Anterior cingulate cortex (tissue), 58 donors: ENCODE measurements at places on chromosomes 16 and 17.

GRCh38 chr17:48026502-48027321 lies 10.9 kb downstream of the COPZ2 start:
- peak; percentile 71 for DNase-seq

DNA sequence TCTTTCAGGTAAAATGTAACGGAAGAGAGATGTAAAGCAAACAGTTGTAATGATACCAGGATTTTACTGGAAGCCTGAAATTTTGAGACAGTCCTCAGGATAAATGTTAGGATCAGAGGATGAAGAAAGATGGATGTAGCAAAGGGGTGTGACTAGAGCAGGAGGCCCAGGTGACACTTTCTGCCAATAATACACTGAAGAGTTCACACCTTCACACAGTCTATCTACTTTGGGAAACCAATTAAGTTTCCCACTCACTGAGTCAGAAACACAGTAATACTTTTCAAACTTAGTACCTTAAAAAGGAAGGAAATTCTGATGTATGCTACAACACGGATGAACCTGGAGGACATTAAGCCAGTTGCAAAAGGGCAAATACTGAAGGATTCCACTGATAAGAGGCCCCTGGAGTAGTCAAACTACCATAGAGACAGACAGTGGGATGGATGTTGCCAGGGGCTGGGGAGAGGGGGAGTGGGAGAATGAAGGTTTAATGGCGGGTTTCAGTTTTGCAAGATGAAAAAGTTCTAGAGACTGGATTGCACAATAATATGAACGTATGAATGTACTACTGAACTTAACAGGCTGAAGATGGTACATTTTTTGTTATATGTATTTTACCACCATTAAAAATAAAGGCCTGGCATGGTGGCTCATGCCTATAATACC lies 62.3 kb downstream of the CYTH1 start:
- no peak for DNase-seq

DNA sequence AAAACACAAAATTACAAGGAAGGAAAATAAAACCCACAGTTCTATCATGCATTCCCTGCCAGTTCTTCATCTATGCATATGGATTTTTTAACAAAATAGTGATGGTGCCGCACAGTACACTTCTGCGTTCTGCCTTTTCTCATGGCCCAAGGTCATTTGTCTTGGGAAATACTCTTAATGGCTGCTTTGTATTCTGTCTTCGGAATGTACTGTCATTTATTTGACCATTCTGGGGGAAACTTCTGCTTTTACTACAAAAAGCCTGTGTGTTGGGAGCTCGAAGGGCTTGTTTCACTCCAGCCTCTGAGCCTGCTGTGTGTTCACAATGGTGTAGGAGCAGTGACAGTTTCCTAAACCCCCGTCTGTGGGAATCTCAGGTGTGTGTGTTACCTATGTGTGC lies 82.8 kb upstream of the SEC14L1 start:
- no peak for DNase-seq

GRCh38 chr17:77961741-77962140 lies 3.2 kb downstream of the TNRC6C start:
- DNase-seq, result no peak

GRCh38 chr16:9082422-9082821 lies 9.0 kb upstream of the HAPSTR1 start:
- DNase-seq, result no peak

- DNase-seq, result no peak
Observed at GRCh38 chr17:73137376-73137775, 27.4 kb upstream of the SSTR2 start.

GRCh38 chr16:56847173-56847910 lies 17.7 kb upstream of the SLC12A3 start:
- DNase-seq, result no peak

GRCh38 chr17:56832446-56832845 lies 1.3 kb downstream of the C17orf67 start:
- DNase-seq, result no peak

- DNase-seq, result peak; percentile 40
Observed at GRCh38 chr17:73261952-73262675, 434 bp upstream of the CPSF4L start.

DNA sequence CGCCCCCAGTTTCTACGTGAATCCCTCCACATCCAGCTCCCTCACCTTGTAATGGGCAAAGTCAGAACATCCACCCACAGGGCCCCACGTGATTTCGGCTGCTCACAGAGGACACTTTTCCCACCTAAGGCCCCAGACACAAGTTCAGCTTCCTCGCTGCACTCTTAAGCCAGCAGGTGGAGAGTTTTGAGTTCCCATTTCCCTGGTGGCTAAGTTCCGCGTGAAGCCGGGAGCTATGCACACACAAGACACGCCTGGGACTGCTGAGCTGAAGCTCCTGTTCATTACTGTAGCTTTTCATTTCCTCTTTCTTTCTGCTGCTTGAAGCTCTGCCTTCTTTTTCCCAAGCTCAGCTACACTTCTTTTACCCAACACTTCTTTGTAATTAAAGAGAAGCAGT lies 273.8 kb downstream of the NPIPA8 start:
- no peak for DNase-seq

DNA sequence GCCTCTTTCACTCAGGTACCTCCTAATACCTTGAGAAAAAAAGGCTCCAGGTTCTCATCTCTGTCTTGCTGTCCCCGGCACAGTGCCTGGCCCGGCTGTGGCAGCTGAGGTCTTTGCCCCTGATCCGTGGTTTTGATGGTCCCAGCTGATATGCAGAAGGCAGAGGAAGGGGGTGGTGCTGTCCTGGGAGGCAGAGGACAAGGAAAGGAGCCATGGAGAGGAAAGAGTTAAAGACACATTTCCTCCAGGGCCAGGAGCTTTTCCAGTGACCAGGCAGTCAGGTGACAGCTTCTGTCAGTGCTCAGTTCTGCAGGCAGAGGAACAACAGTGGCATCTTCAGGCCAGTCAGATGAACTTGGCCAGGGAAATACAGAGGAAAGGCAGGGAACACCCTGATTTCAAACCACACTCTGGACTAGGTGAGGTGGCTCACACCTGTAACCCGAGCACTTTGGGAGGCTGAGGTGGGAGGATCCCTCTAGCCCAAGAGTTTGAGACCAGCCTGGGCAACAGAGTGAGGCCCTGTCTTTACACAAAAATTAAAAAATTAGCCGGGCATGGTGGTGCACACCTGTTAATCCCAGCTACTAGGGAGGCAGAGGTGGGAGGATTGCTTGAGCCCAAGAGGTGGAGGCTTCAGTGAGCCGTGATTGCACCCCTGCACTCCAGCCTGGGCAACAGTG lies 3.3 kb upstream of the COG1 start:
- no peak for DNase-seq

DNA sequence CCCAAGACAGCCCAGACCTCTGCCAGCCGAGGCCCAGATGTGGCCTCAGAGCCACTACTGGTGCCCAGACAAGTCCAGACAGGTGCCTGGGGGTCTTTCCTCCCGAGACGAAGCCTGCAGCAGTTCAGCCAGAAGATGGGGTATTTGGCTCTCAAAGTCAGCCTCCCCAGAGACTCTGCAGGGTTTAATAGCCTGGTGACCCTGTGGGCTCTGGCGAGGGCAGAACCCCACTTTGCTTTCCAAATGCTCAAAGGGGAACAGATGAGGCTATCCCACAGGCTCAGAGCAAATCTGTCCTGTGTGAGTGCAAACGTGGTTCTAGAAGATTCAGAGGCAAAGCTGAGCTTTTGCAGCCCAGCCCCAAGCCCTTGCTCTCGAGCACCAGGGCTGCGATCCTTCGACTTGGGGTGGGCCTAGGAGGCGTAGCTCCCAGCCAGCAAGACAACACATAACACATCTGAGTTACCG lies 236.0 kb downstream of the MRTFB start:
- no peak for DNase-seq

DNA sequence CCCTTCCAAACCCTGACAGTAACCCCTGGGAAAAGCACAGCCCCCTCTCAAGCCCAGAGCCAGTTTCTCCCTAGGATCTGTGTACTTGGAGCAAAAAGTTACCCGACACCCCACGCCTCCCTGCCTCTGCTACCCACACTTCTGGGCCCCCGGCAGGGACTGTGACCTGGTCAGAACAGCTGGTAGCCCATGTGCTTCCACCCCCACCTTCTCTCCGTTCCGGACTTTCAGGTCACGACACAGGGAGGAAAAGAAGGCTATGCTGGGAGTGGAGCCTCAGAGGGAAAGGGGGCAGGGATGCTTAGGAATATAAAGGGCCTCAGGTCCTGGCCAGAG lies 6.4 kb downstream of the PPY start:
- no peak for DNase-seq

GRCh38 chr16:4855371-4855770 lies 8.1 kb downstream of the UBN1 start:
- DNase-seq, result no peak

DNA sequence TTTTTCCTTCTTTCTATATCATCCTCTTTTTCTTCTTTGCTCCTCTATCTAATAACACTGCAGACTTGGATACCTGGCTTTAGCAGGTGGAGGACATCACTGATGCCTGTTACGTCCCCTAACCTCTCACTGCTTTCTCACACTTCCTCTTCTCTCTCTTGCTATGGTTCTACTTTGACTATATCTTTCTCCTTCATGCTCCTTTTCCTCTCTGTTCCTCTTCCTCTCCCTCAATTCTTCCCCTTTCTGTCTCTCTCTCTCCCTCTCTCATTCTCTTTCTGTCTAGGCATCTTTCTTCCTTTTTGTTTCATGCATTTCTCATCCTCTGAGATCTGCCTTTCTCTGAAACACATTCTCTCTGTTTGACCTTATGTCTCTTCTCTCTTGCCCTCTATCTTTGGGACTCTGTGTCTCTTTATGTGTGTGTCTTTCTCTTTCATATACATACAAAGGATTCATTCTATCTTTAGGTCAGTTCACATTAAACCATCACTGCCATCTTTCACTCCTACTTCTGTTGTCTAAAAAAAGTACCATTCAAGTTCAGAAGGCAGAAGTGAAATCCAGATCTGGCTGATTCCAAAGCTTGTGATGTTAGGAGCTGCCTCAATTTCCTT lies 353.7 kb downstream of the SHISA9 start:
- no peak for DNase-seq

- no peak for DNase-seq
Observed at GRCh38 chr16:75647112-75647491, 363 bp downstream of the KARS1 start.

GRCh38 chr17:47978324-47978723 lies 7.4 kb downstream of the CDK5RAP3 start:
- peak; percentile 13 for DNase-seq
